NT2/D1 (cell line): ENCODE measurements at places on chromosomes 1 and 21.

DNA sequence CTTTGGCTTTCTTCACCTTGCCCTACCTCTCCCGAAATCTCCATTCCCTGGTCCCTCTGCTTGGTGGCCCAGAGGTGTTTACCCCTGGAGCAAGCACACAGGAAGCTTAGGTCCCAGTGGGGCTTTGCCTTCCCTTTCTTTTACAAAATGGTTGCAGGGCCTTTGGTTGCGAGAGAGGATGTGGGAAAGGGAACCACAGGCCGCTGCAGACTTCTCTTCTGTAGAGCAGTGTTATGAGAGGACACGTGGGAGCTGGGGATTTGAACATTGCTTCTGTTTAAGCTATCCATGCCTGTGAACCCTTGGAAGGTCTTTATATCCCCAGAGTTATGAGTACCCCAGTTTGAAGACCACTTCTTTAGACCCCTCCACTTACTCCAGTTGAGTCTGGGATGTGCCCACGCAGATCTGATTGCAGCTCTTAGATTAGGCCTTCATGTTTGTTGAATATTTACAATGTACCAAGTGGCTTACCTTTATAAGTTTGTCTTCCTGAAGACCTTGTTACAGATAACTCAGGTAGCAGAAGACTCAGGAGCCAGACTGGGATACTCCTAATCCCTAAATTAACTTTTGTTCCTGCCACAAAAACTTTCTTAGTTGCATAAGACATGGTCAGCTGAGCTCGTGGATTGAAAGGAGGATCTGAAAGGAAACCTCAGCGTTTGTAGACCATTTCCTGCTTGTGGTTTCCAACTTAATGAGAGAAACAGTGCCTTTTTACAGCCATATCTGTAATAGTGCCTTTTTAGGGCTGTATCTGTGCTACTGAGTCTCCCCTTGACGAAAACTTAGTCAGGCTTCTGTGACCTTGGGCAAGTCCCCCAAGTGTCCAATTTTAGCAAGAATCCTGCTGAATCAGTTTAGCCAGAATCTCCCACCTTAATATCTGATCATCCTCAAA is 21.9 kb upstream of the IVNS1ABP start:
- no peak for DNase-seq

- no peak for DNase-seq
These were observed 207.4 kb upstream of the CHRM3 start for GRCh38 chr1:239178961-239179360.

DNA sequence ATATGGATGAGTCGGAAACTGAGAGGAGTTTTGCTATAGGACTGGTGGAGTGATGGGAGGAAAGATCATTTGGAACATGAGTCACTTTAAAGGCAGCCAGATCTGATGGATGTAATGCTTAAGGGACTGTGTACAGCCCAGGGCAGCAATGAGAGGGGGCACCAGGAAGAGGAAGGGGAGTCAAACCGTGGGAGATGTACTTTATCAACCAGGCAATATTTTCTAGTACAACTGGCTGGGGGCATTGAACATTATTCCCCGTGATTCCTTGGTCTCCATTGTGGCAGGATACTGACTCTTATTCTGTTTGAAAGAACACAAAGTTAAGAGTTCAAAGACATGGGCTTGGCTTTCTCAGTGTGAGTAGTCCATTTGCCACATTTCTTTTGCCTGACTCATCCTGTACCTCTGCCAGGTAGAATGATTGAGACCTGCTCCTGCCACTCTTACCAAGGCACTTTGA is 268.2 kb upstream of the NR5A2 start:
- DNase-seq = no peak

- DNase-seq = no peak
These were observed 1.5 kb upstream of the PLK3 start for GRCh38 chr1:44798481-44799365.

DNA sequence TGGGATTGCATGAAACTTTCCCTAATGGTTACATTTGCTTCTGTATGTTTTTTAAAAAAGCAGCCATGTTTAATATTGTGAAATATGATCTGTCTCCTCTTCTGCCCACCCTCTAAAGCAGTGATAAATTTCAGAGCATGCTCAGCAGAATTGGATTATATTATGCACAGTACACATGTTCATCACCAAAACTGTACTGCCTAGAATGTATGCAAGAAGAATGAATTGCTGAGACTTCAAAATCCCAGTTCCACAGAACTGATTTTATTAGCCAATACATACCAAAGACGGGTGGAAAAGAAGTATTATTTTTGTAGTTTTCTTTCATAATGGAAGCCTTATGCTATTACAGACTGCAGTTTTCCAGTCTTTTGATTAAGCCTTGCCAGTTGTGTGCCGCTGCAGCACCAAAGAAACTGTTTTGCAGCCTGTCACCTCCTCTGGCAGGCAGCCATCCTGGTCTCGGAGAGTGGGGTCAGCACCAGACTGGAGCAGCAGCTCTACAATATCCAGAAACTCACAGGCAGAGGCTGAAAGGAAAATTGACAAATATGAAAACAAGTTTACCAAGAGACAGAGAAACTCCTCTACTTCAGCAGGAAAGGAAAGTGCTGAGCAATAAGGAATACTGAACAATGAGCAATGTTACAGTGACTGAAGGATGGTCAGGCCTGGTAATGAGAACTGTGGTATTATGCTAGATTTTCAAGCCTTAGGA is 58.1 kb downstream of the LHX4 start:
- no peak for DNase-seq

DNA sequence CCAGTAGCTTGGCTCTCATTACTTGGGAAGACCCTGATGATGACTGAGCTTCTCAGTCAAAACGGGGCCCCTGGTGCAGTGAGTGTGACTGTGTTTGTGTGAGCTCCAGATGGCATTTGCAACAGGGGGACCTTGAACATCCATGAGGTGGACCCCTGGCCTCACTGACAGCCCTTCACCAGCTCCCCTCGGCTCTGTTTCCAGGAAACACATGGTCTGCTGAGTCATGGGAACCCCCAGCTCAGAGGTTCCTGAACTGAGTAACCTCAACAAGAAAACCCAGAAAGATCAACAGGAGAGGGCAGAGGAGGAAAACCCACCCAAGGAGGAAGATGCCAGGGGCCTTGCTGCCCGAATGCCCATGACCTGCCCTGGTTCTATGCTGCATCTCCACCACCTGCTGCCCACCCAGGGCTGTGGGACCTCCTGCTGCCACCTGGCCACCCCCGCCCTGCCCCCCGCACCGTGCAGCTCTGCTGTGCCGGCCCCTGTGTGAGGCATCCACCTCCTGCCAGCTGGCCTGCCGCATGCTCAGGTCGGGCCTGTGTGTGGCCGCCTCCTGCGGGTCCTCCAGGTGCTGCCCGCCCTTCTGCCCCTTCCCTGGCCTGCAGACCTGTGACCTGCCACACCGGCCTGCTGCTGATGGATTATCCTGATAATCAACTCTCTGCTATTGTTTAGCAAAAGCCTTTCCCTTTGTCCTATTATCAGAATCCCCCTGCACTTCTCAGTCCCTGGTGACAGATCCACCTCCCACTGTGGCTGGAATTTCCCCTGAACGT is 4.2 kb upstream of the KRTAP12-1 start:
- DNase-seq = no peak

DNA sequence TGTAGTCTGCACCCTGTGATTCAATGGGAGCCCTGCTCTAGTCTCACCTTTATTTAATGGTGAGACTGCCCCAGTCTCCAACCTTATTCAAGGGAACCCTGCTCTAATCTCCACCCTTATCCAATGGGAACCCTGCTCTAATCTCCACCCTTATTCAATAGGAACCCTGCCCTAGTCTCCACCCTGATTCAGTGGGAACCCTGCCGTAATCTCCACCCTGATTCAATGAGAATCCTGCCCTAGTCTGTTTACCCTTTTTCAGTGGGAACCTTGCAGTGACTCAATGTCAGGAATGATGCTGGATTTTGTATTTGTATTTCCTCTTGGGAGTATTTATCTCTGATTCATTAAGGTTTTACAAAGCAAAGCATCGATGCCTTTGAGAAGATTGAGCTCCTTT is 39.5 kb downstream of the TRPM2 start:
- no peak for DNase-seq

DNA sequence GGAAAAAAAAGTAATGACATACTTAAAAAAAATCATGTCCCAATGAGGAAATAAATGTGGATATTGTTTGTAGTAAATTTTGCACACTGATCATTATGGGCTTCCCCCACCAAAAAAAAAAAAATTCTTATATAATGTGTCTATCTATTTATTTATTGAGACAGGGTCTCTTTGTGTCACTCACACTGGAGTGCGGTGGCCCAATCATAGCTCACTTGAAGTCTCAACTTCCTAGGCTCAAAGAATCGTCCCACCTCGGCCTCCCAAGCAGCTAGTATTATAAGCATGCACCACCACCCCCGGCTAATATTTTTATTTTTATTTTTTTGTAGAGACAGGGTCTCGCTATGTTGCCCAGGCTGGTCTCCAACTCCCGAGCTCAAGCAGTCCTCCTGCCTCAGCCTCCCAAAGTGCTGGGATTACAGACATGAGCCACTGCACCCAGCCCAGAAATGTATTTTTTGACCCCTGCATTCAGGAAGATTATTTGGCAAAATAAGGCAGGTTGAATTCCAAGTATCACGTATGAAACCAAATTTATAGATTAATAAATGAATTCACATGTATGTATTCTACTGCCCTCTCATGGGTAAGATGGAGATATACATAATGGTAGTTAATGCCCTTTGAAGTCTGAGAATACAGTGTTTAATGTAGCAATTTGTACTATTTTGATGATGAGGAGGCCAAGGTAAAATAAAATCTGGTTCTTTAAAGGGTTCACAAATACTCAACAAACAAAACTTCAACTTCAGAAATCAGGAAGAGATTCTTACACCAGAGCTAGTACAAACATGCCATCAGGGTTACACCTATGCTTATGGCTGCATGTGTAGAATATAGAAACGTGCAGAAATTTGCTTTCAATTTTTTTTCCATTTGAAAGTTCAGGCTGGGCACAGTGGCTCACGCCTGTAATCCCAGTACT is 1.4 kb upstream of the DENND2C start:
- no peak for DNase-seq

DNA sequence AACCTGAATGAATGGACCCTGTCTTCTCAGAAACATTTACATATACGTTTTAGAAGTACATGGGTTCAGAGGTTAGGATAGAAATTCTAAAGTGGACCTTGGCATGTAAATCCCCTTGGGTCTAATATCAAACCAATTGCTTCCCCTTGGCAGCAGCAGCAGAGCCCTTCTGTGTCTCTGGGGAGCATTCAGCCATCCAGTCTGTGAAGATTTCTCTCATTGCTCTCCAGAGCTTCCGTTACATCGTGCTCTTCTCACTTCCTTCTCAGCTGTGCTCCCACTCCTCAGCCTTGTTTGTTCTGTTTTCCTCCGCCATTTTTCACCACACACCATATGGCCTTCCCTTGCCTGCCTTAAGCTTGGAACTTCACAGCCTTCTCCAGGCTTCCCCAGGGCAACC is 61.5 kb upstream of the ATP1B1 start:
- DNase-seq = no peak

DNA sequence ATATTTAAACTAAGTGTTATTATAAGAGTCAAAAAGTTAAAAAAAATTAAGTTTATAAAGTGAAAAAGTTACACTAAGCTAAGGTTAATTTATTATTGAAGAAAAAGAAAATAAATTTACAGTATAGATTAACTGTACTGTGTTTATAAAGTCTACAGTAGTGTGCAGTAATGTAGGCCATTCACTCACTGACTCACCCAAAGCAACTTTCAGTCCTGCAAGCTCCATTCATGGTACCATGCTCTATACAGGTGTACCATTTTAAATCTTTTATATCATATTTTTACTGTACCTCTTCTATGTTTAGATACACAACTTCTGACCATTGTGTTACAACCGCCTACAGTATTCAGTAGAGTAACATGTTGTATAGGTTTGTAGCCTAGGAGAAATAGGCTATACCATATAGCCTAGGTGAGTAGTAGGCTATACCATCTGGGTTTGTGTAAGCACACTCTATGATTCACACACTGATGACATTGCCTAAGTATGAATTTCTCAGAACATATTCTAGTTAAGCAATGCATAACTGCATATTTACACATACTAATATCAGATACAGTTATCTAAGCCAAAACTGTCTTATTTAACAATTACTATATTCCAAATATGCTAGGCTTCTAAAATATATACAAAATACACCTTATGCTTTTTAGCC is 80.6 kb upstream of the GFI1 start:
- no peak for DNase-seq
